Foreskin keratinocyte (primary cell): ENCODE measurements at places on chromosomes 7 and 10. TPM values are rescaled to one million over a fixed set of nuclear protein-coding genes. Genes with fewer than 3 reads are reported as not detected.

DNA sequence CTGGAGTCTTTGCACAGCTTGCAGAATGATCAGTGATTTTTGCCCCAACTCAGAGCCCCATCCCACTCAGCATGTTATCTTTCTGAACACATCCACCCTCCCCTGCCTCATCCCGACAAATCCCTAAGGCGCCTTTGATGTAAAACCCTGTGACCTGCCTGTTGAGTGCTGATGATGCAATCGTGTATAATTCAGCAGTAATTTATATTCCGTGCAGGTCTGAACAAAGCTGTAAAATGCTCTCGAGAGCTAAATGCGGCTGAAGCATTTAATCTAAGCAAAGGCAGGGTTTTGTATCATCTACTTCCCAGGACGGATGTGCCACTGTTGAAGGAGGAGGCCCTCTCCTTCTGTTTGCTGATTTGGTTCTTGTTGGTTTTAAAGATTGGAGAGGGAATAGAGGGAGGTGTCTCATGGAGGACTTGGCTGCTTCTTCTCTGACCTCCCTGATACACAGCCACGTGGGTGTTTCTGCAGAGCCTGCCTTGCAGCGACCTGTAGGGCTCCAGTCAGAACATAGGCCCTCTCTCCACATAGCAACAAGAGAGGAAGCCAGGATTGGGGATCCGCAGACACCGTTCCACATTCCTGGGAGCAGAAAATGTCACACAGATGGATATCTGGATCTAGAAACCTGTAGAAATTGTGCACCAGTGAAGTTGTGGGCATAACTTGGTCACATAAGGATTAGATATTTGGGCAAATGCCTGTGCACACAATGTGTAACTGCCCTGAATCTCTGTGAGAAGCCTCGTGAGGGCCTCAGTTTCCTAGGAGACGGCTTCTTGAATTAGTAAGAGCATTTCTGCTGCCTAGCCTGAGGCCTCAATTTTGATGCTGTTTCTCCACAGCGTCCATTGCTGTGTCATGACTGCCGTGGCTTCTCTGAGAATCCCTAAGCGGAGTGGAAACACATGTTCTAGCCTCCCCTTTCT, 90.2 kb upstream of the AGK start:
- peak; percentile 63 for DNase-seq

GRCh38 chr10:35913628-35914027, 271.5 kb upstream of the FZD8 start:
- DNase-seq: peak; percentile 77

- no peak for DNase-seq
These were observed 232.0 kb downstream of the PAXIP1 start for GRCh38 chr7:154770962-154771361.

The C10orf143 gene
- 1.5 and 2.4 TPM in 2 replicates for polyA plus RNA-seq

DNA sequence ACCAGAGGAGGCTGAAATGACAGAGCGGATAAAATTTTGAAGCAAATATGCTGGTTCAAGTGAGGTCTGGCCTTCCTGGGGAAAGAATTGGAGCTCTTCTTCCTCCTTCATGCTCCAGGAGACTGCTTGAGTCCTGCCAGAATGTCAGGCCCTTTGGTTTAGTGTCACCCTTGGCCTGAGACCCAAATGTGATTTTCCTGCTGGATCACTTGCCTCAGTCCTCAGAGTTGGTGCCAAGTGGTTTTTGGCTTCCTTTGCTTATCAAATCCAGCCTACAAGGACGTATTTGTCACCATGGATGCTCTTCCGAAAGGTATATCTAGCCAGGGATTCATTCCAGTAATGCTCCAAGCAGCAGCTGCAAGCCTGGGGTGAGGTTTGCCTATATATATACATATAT, 118.4 kb downstream of the PLPP4 start:
- DNase-seq: no peak

DNA sequence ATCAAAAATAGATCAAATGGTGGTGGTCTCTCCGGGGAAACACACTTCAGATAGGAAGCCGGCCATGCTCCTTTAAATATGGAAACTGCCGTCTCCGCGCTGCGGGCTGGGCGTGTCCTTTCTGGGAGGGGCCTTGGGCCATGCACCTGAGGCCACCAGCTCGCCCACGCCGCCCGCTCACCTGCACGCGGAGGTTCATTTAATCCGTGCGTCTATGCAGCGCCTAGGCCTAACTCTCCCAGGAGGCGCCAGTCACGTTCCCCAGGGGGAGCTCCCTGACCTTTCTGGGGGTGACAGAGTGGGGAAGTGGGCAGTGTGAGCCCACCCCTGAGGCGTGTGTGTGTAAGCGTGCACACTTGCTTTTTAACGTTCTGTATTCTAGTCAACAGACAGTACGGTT, 64.0 kb downstream of the C10orf143 start:
- no peak for DNase-seq

The TRIM74 gene
- 0.04 TPM in 1 of 2 replicates, not detected in the other for polyA plus RNA-seq

The SLC39A12 gene
- polyA plus RNA-seq: not detected in 2 replicates

- no peak for DNase-seq
These were observed 2.5 kb downstream of the NUDT5 start for GRCh38 chr10:12193193-12193592.

GRCh38 chr7:139603896-139604295, 80.4 kb downstream of the CLEC2L start:
- DNase-seq: no peak

DNA sequence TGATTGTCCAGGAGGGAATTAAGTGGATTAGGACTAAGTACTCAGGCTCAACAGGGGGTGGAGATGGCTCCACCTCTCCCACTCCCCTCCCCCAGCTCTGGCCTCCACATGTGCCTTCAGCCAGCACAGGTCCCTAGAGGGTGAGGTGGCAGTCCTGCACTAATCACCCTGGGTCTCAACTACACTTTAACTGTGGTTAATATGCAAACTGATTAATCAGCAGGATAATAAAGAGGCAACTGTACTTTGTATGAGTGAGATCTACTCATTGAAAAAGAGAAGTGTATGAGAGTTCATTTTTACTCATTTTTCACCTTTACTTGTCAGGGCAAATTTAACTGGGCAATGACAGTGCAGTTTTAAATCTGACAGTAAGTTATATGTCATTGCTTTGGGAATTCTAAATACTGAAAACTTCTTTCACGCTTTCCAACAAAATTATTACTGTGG, 223.8 kb upstream of the CCDC6 start:
- DNase-seq: no peak

GRCh38 chr10:5402798-5403197, 1.8 kb downstream of the TUBAL3 start:
- no peak for DNase-seq

- DNase-seq: peak; percentile 39
These were observed 4.4 kb upstream of the CCL26 start for GRCh38 chr7:75776295-75776971.

The CHAT gene
- not detected in 2 replicates for polyA plus RNA-seq

DNA sequence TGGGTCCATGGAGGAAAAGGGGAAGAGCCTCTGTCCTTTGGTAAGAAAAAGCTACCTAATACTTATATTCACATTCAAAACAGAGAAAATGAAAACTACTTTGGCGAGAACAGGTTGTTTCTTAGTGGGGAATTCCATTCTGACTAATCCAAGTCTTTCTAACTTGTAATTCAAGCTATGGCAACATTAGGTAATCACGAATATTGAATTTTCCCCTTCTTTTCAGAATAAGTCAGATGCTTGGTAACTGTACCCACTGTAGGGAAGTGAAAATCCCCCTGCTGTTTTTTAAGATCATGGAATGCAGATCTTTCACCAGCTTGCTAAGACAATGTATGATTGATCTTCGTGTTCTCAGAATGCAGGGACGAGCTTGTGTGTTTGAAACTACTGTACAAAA, 384.4 kb downstream of the TCERG1L start:
- no peak for DNase-seq

The TRPV5 gene
- polyA plus RNA-seq: not detected in 2 replicates

The PRLHR gene
- polyA plus RNA-seq: not detected in 2 replicates
